ENCODE measurements at places on chromosomes 2 and 18.

DNA sequence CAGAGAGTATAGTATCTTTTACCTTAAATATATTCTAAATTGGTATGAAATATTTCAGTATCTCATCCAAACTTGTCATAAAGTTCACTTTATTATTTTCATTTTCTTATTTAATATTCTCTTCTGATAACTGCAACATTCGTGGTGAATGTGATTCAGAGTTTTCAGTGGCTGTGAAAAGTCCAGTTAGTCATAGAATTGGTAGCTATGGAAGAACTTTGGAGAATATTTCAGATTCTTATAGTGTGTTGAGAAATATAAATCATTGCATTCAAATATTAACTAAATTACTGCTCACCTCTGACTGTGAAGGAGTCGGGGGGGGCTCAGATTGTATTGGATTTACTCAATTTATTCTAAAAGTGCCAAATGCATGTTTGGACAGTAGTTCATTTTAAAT is 178.6 kb upstream of the VWC2L start:
- DNase-seq, result no peak

- DNase-seq, result peak; percentile 69
Measured at GRCh38 chr2:207768168-207768865, 1.4 kb downstream of the FZD5 start.

- DNase-seq, result no peak
Measured at GRCh38 chr18:51767293-51767692, 569.8 kb upstream of the MEX3C start.

GRCh38 chr2:158189526-158189925 is 87.8 kb downstream of the UPP2 start:
- no peak for DNase-seq

- DNase-seq, result peak; percentile 37
Measured at GRCh38 chr2:20170704-20171250, 54.2 kb downstream of the SDC1 start.

GRCh38 chr2:188811522-188811921 is 162.7 kb upstream of the COL3A1 start:
- no peak for DNase-seq

- no peak for DNase-seq
Measured at GRCh38 chr2:226423498-226423960, 376.1 kb downstream of the IRS1 start.

DNA sequence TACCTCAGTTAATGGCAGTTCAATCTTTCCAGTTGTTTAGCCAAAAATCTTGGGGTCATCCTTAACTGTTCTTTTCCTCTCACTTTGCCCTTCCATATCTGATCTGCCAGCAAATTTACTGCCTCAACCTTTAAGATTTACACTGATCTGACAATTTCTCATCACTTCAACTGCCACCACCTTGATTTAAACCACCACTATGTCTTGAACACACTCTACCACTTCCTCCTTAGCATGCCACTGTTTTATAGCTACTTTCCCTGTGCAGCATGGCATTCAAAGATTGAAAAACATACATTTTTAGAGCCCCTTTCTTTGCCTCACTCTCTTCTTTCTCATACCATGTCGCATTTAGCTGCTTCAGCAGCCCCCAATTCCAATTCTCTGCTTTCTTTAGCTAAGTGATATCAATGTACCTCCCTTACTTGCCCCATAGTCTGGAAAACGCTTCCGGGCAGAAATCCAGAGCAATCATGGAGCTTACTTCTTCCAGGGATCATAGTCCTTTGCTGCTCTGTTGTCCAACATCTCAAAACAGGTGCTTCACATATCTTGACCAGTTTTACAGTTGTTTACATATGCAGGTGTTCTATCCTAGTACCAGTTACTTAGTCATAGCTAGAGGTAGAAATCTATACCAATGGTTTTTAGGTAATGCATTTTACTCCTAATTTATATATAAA is 10.9 kb downstream of the PGAP1 start:
- DNase-seq, result no peak

DNA sequence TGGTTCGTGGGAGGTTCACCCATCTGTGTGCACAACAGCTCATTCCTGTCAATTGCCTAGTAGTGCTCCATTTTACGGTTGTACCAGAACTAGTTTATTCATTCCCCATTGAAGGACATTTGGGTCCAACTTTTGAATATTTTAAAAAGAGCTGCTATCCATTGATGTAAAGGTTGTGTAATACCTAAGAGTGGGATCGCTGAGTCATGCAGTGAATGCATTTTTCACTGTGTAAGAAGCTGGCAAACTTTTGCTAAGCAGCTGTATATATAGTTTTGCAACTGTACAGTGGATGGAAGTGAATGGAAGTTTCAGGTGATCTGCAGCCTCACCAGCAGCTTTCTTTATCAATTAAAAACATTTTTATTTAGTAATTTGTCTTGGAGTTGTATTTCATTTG is 104.5 kb downstream of the DCDC2C start:
- DNase-seq, result no peak

GRCh38 chr2:43430489-43430888 is 165.3 kb downstream of the THADA start:
- no peak for DNase-seq

- no peak for DNase-seq
Measured at GRCh38 chr2:96534701-96535181, 1.8 kb upstream of the ARID5A start.

DNA sequence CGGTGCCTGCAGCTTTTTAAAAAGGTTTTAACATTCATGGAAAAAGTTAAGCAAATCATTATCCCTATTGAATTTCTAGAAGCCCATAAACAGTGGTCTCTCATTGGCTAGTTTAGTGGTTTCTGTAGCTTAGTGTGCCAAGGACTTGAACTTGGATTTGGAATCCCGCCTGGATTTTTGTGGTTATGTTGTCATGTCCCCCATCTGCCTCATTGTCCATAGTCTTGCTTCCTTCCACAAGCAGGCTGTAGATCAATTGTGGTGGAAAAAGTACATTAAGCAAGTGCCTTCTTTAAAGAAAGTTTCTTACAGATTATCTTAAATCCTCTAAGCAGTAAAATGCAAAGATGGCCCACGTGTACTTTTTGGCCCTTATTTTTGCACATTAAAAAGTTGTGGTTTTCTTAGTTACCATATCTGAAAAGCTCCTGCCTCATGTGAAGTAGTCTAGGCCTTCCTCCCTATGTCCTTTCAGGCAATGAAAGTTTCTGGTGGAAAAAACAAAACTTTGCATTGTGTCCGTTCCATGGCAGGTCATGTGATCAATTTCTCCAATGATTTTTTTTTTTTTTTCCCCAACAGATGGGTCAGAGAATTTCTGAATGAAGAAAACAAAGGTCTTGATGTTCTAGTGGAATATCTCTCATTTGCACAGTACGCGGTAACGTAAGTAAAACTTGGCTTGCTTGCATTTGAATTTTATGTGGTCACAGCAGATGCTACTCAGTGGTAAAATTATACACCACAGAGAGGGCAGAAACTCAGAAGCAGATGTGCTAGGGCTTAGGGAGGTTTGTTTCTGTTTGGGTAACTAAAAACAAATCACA is 158.9 kb downstream of the PRPF40A start:
- DNase-seq, result no peak

GRCh38 chr2:175811971-175812370 is 190.1 kb downstream of the LNPK start:
- no peak for DNase-seq

DNA sequence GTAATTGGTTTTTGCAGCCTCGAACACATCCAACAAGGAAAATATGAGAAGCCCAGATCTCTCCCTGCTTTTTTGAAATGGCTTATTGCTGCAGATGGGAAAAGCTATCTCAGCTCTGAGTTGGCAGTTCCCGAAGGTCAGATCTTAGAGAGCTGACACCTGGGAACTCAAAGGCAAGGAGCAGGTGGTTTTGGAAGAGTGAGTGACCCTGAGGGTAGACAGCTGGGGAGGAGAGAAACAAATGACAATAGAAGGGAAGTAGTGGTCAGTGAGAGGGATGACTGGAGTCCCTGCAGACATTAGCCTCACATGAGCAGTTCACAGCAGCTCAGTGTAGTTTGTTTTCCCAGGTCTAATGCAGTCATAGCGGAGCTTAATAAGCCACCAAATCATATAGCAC is 317.9 kb downstream of the STK39 start:
- DNase-seq, result no peak

DNA sequence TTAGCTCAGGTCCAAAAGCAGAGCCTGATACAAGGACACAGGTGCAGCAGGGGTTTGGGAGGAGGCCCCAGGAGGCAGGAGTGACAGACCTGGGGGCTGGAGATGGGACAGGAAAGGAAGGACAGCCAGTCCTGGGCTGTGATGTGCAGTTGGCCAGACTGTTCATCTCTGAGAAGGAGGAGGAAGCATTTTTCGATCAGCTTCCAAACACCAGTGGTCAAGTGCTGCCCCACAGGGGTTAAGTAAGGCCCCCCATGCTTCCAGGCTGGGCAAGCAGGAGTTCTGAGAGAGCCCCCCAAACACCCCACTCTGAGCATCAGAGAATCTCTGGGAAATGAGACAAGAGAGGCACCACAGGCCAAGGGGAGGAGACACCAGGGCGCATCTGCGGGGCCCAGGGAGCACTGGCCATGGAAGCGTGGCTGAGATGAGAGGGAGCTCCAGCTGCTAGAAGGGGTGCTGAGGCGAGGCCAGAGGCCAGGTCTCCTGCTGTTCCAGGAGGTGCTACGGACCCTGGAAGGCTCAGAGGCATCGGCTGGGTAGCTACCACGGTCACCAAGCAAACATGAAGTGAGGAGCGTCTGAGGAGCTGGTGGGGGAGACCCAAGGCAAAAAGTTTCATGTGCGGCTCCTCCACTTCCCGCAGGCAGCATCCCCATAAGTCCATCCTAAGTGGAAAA is 5.6 kb upstream of the HDAC4 start:
- peak; percentile 40 for DNase-seq

DNA sequence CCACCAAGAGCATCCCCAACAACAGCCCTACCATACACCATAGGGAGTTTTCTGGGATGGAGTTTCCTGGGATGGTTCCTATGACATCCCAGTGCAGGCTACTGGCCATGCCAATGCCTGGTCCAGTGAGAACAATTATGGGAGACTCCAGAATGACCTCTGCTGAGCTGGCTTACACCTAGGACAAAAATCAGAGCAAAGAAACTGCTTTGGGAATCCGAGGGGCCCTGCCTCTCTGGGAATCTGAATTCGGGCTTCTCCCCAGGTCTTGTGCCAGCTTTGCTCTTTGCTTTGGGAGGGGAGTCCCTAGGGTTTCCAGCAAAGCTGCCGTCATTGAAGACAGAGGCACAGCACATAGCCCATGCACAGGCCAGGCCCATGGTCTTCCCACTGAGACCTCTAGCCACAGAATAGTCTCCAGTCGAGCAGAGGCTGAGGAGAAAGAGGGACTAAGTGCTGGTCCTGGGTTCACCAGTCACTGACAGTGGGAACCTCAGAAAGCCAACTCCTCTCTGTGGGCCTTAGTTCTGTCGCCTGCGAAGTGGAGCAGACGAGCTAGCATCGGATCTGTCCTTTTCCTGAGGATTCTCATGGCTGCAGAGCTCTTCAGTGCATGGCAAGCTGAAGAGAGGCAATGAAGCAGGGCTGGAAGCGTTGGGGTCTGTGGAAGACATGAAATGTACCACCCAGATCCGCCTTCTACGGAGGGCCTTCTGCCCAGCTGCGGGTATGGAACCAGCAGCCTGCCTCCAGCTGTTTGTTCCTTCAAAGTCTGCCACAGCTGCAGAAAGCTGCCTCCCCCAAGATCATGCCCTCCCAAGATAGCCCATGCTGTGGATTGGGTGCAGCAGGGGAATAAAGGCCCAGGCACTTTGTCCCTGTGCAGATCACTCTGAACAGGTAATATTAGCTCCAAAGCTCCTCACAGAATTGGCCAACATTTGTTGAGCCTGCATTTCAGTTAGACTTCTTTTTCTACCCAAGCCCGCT is 11.2 kb upstream of the LBH start:
- no peak for DNase-seq

Data from left forelimb (tissue), 1 donor.